ENCODE measurements at places on chromosomes 2 and 18.

- no peak for DNase-seq
Observed at GRCh38 chr2:176876493-176877103, 336.0 kb upstream of the HNRNPA3 start.

DNA sequence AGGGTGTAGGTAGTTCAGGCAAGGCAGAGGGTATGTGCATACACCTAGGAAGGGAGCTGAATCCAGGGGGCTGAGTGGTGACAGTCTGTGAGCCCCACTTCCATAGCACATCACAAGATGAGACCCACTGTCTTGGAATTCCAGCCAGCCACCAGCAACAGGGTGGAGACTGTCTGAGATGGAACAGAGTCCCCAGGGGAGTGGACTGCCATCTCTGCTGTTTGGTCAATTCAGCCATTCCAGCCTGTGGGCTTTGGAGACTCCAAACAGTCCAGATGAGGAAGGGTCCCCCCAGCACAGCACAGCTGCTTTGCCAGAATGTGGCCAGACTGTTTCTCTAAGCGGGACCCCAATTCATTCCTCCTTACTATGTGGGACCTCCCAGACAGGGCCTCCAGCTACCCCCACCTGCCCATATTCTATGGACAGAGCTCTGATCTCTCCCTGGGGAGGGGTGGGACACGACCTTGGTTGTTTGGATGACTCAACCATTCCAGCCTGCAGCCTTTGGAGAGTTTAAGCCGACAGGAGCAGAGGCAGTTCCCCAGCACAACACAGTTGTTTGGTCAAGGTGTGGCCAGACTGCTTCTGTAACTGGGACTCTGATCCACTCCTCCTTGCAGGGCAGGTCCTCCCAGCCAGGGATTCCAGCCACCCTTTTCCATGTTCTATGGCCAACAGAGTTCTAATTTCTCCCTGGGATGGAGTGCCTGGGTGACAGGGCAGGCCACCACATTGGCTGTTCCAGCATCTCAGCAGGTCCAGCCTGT, 178.0 kb downstream of the RND3 start:
- no peak for DNase-seq

DNA sequence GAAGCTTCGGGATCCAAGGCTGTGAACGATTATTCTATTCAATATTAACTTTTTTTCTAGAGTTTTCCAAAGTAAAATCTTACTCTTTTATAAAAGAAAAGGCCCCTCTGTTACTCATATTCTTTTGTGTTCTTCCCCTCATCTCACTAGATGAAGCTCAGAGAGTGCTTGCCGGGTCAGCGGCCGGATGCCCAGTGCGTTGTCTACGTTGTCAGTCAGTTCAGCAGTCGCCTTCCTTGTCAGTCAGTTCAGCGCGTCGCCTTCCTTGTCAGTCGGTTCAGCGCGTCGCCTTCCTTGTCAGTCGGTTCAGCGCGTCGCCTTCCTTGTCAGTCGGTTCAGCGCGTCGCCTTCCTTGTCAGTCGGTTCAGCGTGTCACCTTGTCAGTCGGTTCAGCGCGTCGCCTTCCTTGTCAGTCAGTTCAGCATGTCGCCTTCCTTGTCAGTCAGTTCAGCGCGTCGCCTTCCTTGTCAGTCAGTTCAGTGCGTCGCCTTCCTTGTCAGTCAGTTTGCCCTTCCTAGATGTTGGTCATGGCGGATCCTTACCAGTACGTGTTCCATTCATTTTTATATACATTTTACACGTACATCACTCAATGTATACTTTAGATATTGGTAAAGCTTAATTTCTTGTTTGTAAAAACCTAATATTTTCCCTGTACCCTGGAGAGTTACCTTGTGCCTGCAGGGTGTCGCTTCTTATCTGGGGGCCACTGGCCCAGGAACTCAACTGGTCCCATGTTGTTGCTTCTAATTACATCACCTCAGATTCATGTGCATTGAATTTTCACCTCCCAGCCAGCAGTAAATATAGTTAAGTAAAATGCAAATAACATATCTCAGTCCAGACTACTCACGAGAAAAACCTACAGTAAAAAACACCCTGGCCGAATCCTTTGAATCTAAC, 206.9 kb downstream of the ASB1 start:
- DNase-seq, result no peak

DNA sequence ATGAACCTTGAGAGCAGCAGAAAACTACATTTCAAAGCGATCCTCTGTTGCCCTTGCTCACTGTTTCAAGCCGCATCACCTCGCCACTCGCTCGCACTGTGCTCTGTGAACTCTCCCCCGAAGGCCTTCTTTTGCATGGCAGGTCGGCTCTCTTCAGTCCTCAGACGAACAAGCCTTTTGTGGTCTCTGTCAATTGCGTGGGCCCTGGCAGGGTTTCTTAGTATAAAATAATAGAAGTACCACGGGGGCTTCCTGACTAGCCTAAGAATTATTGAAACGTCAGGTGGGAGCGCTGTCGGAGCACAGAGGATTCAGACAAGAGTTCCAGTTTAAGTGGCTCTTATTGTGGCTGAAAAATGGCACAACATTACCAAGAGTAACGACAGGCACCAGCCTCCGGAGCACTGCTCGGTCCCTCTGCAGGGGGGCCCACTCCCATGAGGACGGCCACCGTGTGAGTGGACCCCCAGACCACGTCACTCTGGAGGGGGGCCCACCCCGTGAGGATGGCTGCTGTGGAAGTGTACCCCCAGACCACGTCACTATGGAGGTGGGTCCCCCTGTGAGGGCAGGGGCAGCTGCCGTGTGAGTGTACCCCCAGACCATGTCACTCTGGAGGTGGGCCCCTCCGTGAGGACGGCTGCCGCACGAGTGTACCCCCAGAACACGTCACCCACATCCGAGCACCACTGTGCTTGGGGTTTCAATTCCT, 237.7 kb downstream of the HDAC4 start:
- DNase-seq, result no peak
